ENCODE measurements at places on chromosomes 1 and 21.

DNA sequence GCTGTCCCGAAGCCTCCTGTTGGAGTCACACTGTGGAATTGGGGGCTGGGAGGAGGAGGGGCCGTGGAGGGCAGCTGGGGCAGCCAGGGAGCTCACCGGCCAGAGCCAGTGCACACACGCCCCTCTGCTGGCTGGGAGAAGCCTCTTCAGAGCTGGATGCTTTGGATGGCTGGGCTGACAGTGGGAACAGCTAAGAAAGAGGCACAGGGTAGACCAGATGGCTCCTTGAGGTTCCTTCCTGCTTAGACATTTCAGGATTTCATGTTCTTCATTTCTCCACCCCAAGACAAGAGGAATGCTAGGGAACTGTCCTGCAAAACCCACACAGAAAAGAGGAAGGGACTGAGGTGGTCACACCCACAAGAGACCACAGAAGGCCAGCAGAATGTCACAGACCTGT is 254.8 kb upstream of the VAMP3 start:
- H3K36me3 ChIP-seq: no peaks in the 10 kb centered on the region
- no peaks in the 10 kb centered on the region for H3K27me3 ChIP-seq
- DNase-seq: no peak
- H3K4me1 ChIP-seq: peaks cover 10% of the 10 kb centered on the region
- H3K4me3 ChIP-seq: no peak overlapping the region

DNA sequence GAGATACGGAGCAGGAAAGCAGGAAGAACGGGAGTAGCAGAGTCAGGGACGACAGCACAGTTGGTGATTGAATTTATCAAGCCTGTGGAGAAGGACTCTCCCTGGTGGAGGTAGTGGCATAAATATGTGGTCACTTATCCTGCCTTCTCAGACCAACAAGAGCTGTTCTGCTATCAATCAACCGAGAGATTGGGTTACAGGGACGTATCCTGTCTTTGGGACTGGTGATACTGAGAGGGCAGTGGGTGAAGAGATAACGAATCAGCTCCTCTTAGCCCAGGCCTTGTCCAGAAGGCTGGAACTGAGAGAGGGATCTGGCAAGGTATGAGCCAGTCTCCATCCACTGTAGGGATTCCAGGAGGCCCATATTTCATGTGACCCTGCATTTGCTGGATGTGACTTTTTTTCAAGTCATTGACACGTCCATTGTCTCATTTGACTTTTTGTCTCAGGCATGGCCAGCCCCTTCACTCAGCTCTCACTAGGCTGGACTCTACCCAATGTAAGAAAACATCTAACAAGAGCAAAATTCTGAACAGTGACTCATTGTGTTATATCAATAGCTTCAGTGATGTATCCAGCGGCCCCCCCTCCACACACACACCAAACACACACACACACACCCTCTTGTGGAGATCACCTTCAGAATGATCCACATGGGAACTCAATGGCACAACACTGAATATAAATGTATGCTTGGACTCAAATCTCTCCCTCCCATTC is 11.3 kb downstream of the C1orf116 start:
- peaks cover 15% of the 10 kb centered on the region for H3K4me1 ChIP-seq
- H3K27ac ChIP-seq: no peak overlapping the region
- no peak for DNase-seq
- no peaks in the 10 kb centered on the region for H3K36me3 ChIP-seq

- no peak overlapping the region for H3K4me3 ChIP-seq
- H3K27me3 ChIP-seq: no peaks in the 10 kb centered on the region
- DNase-seq: peak; percentile 86
- H3K36me3 ChIP-seq: no peaks in the 10 kb centered on the region
- peak overlapping the region; percentile 73 for H3K27ac ChIP-seq
Observed at GRCh38 chr1:59484096-59484495, 187.2 kb downstream of the FGGY start.

- no peak overlapping the region for H3K4me3 ChIP-seq
- no peak overlapping the region for H3K27ac ChIP-seq
- H3K4me1 ChIP-seq: peaks cover 2% of the 10 kb centered on the region
- no peak for DNase-seq
- H3K27me3 ChIP-seq: peaks cover 3% of the 10 kb centered on the region
Observed at GRCh38 chr1:109717729-109718128, 5.7 kb downstream of the GSTM5 start.

DNA sequence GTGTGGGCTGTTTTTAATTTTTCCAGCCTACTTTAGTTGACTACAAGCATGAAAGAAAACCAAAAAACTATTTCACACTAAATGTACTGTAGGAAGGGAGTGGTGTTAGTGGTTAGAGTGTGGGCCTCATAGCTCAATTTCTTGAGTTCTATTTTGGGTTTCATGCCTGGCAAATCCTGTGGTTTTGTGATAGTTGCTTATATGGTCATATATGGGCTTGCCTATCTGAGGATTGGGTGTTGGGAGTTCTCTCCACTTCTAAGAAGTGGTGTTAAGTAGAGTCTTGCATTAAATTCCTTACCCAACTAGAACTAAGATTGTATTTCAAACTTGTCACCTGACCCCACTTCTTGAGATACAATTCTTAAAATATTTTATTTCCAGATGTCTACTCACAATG is 37.8 kb upstream of the COL11A1 start:
- no peaks in the 10 kb centered on the region for H3K36me3 ChIP-seq
- no peaks in the 10 kb centered on the region for H3K4me1 ChIP-seq
- peak; percentile 9 for DNase-seq
- H3K27ac ChIP-seq: no peak overlapping the region

GRCh38 chr1:89804642-89805237 is 16.1 kb upstream of the LRRC8D start:
- no peaks in the 10 kb centered on the region for H3K36me3 ChIP-seq
- peak; percentile 82 for DNase-seq
- H3K27me3 ChIP-seq: no peaks in the 10 kb centered on the region
- H3K4me1 ChIP-seq: peaks cover 6% of the 10 kb centered on the region
- no peak overlapping the region for H3K27ac ChIP-seq

GRCh38 chr1:233661376-233662159 is 47.7 kb downstream of the KCNK1 start:
- no peaks in the 10 kb centered on the region for H3K36me3 ChIP-seq
- no peak for DNase-seq

GRCh38 chr1:58886611-58887010 is 102.8 kb upstream of the JUN start:
- no peaks in the 10 kb centered on the region for H3K27me3 ChIP-seq
- H3K27ac ChIP-seq: no peak overlapping the region
- no peak for DNase-seq
- H3K36me3 ChIP-seq: no peaks in the 10 kb centered on the region
- H3K4me1 ChIP-seq: peaks cover 6% of the 10 kb centered on the region

DNA sequence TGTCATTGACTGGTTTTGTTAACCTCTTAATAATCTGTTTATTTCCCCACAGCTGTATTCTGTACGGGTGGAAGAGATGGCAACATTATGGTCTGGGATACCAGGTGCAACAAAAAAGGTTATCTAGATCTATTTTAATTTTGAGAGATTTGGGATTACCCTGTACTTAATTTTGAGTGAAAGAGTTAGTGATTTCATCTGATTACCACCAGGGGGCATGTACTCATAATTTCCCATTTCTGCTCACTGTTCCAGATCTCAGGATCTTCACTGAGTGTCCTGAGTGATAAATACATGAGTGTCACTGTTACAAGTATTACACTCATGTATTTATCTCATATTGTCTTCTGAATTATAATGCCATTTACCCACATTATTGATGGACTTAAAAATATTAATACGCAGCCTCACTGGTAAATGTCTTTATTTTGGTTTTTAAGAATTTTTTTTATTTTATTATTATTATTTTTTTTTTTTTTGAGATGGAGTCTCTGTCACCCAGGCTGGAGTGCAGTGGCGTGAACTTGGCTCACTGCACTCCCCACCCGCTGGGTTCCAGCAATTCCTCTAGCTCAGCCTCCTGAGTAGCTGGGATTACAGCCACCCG is 27.4 kb downstream of the DTL start:
- no peak overlapping the region for H3K4me3 ChIP-seq
- peak; percentile 66 for DNase-seq
- H3K27me3 ChIP-seq: no peaks in the 10 kb centered on the region
- H3K27ac ChIP-seq: no peak overlapping the region

DNA sequence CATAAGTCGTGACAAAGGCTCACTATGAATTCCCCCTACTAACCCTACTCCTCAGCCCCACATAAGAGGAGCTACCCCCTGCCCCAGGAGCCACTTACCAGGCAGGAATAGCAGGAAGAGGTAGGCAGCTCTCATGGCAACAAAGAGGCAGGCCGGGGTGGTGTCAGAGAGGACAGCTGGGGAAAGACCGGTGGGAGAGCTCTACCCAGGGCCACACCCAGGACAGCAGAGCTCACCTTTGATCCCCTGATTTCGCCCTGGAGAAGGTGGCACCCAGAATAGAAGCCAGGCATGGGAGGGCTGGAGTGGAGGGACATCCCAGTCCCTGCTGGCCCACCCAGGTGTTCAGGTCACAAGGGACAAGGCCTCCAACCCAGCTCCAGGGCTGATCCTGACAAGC is 2.3 kb downstream of the MFAP2 start:
- H3K4me3 ChIP-seq: peak overlapping the region; percentile 79
- no peak overlapping the region for H3K27ac ChIP-seq
- peaks cover 47% of the 10 kb centered on the region for H3K4me1 ChIP-seq
- no peaks in the 10 kb centered on the region for H3K27me3 ChIP-seq
- DNase-seq: no peak
- H3K36me3 ChIP-seq: peaks cover 41% of the 10 kb centered on the region

- no peaks in the 10 kb centered on the region for H3K4me1 ChIP-seq
- DNase-seq: no peak
- H3K36me3 ChIP-seq: no peaks in the 10 kb centered on the region
- H3K4me3 ChIP-seq: no peak overlapping the region
Observed at GRCh38 chr1:228513236-228513900, 26.2 kb downstream of the RNF187 start.

DNA sequence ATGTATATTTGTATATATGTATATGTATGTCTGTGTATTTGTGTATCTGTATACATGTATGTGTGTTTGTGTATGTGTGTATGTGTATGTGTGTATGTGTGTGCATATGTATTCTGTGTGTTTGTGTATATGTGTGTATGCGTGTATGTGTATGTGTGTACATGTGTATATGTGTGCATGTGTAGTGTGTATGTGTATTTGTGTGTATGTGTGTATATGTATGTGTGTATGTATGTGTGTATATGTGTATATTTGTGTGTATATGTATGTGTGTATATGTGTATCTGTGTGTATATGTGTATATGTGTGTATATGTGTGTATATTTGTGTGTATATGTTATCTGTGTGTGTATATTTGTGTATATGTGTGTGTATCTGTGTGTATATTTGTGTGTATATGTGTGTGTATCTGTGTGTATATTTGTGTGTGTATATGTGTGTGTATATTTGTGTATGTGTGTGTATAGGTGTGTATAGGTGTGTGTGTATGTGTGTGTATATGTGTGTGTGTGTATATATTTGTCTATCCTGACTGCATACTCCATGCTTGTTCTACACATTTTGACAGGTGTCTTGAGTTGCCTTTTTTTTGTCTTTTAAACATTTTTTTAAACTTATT is 101.5 kb downstream of the SCCPDH start:
- no peak overlapping the region for H3K4me3 ChIP-seq
- no peak for DNase-seq
- H3K4me1 ChIP-seq: no peaks in the 10 kb centered on the region
- no peak overlapping the region for H3K27ac ChIP-seq
- H3K27me3 ChIP-seq: peaks cover 3% of the 10 kb centered on the region

DNA sequence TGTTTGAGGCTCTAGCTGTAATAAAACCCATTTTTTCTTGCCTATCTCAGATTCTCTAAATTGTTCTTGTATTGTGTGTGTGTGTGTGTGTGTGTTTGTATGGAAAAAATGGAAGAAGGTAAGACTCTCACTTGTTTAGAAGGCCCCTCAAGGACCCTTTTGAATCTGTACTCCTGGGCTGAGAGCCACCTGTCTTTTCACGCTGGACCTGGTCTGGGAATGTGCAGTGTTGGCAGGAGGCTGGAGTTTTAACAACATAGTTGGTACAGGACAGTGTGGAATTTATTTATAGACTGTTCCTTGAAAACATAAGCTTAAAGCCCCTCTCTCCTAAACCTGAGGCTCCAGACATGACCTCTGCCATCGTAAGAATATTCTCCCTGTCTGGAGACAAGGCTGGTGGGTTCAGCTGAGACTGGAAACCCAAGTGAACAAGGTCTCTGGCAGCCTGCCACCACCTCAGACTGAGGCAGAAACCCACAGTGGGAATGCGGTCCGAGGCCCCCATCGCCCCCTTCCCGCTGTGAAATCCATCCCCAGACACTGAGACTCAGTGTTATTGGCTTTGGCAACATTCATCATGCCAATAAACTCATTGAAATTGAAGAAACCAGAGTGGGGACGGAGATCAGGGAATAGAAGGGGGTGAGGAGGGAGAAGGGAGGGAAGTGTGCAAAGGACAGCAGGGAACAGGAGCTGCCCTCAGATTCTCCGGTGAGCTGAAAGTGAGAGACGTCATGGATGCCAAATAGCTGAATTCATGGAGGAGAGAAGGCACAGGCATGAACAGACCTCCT is 24.6 kb upstream of the PLXNA2 start:
- peaks cover 43% of the 10 kb centered on the region for H3K27me3 ChIP-seq
- DNase-seq: no peak
- no peaks in the 10 kb centered on the region for H3K4me1 ChIP-seq
- H3K27ac ChIP-seq: no peak overlapping the region

All from mesenchymal stem cell (in vitro differentiated cells and primary cell).